ENCODE measurements at places on chromosomes 13 and 19. TPM values are rescaled to one million over a fixed set of nuclear protein-coding genes. Genes with fewer than 3 reads are reported as not detected.
A peak's percentile ranks its signal among the peaks of the same experiment; 100 is the strongest.

DNA sequence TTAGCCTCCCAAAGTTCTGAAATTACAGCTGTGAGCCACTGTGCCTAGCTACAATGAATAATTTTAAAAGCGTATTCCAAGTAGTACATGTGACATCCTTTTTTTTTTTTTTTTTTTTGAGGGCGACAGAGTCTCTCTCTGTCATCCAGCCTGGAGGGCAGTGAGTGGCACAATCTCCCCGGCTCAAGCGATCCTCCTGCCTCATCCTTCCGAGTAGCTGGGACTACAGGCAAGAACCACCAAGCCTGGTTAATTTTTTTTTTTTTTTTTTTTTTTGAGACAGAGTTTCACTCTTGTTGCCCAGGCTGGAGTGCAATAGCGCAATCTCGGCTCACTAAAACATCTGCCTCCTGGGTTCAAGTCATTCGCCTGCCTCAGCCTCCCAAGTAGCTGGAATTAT lies 3.8 kb upstream of the PRR12 start:
- no peak for DNase-seq
- peaks cover 18% of the 10 kb centered on the region for H3K4me1 ChIP-seq
- no peak overlapping the region for H3K4me3 ChIP-seq
- no peaks in the 10 kb centered on the region for H3K27me3 ChIP-seq

DNA sequence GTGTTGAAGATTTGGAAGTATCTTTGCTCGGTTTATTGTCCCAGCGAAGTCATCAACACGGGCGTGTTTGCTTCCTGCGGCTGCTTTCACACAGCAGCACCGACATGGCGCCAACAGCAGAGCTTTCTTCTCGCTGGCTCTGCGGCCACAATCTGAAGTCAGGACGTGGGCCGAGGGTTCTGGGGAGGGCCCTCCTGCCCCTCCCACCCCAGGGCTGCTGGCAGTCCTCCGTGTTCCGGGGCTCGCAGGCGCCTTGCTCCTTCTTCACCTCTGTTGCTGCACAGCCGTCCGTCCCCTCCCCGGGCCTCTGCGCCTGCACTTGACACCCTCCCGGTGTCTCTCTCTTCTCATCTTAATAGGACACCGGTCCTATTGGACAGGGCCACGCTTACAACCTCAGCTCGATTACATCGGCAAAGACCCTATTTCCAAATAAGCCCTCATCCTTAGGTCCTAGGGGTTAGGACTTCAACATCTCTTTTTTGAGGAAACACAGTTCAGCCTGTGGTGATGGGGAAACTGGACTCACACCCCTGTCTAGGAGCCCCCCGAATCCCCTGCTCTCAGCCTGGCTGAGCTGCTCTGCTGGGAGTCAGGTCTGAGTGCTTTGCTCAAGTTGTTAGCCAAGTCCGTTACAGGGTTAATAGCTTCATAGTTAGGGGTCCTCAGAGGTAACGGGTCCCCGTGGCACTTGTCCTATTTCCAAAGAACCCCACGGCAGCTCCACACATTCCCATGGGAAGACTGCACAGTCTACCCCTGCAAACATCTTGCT lies 2.7 kb upstream of the TEX29 start:
- H3K4me3 ChIP-seq: no peak overlapping the region
- H3K4me1 ChIP-seq: no peaks in the 10 kb centered on the region

ZNF701 gene
- total RNA-seq: 18.4 TPM

- DNase-seq: no peak
- H3K27ac ChIP-seq: no peak overlapping the region
- H3K4me1 ChIP-seq: peaks cover 44% of the 10 kb centered on the region
- peaks cover 27% of the 10 kb centered on the region for H3K36me3 ChIP-seq
Measured at GRCh38 chr19:5089283-5089682, 120.4 kb downstream of the KDM4B start.

DNA sequence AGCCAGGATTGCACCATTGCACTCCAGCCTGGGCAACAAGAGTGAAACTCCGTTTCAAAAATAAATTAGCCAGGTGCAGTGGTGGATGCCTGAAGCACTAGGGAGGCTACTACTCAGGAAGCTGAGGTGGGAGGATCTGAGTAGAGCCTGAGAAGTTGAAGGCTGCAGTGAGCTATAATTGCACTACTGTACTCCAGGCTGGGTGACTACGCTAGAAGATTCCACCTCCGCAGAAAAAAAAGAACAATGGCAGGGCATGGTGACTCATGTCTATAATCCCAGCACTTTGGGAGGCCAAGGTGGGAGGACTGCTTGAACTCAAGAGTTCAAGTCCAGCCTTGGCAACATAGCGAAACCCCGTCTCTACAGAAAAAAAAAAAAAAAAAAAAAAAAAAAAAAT lies 20.5 kb downstream of the HAUS8 start:
- H3K27me3 ChIP-seq: no peaks in the 10 kb centered on the region
- H3K4me1 ChIP-seq: no peaks in the 10 kb centered on the region

- no peaks in the 10 kb centered on the region for H3K4me1 ChIP-seq
- no peak for DNase-seq
- H3K36me3 ChIP-seq: no peaks in the 10 kb centered on the region
- no peak overlapping the region for H3K4me3 ChIP-seq
- no peaks in the 10 kb centered on the region for H3K27me3 ChIP-seq
- no peak overlapping the region for H3K27ac ChIP-seq
Measured at GRCh38 chr13:62246581-62246980, 830.9 kb upstream of the PCDH20 start.

DNA sequence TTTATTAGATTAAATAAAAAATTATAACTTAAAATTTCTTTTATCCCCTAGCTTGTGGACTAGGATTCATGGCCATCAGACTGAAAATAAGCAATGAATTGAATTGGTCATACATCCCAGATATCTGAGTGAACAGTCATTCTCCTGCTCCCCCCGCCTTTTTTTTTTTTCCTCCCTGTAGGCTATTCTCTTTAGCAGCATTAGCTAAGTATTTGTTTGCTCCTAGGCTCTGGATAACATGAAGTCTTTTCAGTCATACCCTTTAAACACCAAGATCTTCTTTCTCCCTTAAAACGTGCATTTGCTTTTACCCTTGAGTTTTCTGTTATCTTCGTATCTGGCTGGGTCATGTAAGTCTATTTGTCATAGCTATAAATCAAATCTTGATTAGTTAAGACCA lies 866.7 kb upstream of the SPRY2 start:
- no peaks in the 10 kb centered on the region for H3K4me1 ChIP-seq
- H3K4me3 ChIP-seq: no peak overlapping the region
- no peak overlapping the region for H3K27ac ChIP-seq
- no peaks in the 10 kb centered on the region for H3K27me3 ChIP-seq
- no peaks in the 10 kb centered on the region for H3K36me3 ChIP-seq

GRCh38 chr13:26246154-26246553 lies 7.8 kb upstream of the CDK8 start:
- peaks cover 4% of the 10 kb centered on the region for H3K27me3 ChIP-seq
- no peaks in the 10 kb centered on the region for H3K36me3 ChIP-seq
- no peak overlapping the region for H3K4me3 ChIP-seq
- no peak overlapping the region for H3K27ac ChIP-seq

KCNN1 gene
- total RNA-seq: 0.38 TPM

ZNF610 gene
- total RNA-seq: 5.1 TPM

DNA sequence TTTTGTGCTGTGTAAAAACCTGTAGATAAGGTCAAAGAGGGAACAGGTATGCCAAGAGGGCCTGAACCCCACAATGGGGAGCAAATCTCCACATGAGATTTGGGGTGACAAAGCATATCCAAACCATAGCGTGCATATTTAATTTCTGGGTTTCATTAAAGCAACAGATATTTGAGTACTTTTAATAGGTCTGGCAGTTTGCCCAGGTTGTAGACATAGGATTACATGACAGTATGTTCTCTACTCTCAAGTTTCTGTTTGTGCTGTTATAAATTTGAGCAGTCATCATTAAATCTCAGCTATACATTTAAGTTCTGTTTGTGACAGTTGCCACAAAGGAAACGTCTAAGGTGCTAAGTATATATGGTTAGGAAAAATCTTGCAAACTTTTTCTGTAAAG lies 236.4 kb downstream of the ATP8A2 start:
- H3K27me3 ChIP-seq: peaks cover 22% of the 10 kb centered on the region
- DNase-seq: no peak
- no peak overlapping the region for H3K27ac ChIP-seq
- H3K4me1 ChIP-seq: no peaks in the 10 kb centered on the region

RASIP1 gene
- total RNA-seq: 13.9 TPM

DNA sequence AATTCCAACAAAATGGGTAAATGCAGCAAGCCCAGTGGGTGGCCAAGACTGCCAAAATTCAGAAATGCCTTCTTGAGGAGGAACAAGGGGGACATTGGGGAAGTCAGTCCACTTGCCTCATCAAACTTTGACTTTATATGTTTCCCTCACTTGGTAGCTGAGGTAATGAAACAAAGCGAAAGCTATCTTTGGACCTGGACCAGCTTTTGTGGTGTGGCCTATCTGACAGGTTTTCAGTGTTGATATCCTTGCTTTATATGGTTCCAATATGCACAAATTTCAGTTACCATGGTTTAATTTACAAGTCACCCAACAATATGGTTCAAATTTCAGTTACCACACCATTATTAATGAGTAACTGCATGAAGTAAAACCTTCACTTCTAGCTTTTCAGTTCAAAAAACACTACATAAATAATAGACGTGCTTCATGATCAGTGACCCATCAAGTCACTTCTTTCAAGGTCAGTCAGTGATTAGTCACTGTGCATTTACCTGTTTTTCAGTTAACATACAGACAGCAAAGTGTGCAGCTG lies 17.7 kb upstream of the POU4F1 start:
- no peak overlapping the region for H3K4me3 ChIP-seq
- H3K4me1 ChIP-seq: no peaks in the 10 kb centered on the region
- no peak for DNase-seq

DNA sequence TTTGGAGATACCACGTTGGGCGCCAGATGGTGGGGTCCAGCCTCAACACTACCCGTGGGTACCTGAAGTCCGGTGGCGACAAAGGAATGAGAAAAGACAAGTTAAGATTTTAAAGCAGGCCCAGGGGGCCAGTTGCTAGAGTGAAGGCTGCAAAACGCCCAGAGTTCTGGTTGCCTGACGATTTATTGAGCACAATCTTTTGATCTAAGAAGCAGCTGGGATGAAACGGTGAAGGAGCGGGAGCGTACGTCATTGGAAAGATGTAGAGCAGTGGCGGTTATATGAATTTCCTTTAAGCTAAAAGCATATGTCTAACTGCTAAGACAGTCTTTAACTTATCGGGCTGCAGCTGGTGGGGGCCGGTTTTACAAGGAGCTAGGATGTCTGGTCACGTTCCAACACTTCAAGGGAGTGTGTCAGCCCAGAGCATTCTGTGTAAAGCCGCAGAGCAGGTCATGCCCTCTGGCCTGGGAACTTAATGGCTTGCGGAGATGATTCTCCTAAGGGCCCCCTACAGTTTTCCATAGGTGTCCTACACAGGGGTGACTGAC lies 28.9 kb upstream of the EVI5L start:
- no peak overlapping the region for H3K27ac ChIP-seq
- DNase-seq: no peak
- H3K4me1 ChIP-seq: peaks cover 5% of the 10 kb centered on the region
- no peak overlapping the region for H3K4me3 ChIP-seq

BLOC1S3 gene
- total RNA-seq: 3.5 TPM

- no peaks in the 10 kb centered on the region for H3K27me3 ChIP-seq
- peaks cover 18% of the 10 kb centered on the region for H3K36me3 ChIP-seq
- no peak for DNase-seq
- H3K27ac ChIP-seq: peak overlapping the region; percentile 76
- peak overlapping the region; percentile 69 for H3K4me3 ChIP-seq
Measured at GRCh38 chr19:44260695-44261446, 1.2 kb downstream of the ZNF233 start.

DNA sequence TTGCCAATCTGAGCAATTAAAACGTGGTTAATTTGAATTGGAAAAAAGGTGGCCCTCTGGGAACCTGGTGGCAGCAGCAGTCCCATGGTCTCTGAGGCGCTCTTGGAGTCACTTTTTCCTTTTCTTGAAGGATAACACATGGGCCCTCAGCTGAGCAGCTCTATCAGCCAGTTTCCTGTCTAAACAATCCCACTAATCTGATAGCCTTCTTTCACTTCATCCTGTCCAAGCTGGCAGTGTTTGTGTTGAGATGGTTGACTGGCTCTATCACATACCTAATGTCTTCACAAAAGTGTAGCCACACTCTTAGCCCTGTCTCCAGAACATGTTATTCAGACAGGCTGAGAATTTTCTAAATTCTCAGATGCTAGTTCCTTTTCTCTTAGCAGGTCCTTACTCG lies 10.7 kb downstream of the MZT1 start:
- H3K27me3 ChIP-seq: no peaks in the 10 kb centered on the region
- no peak overlapping the region for H3K27ac ChIP-seq
- H3K4me3 ChIP-seq: no peak overlapping the region
- no peaks in the 10 kb centered on the region for H3K4me1 ChIP-seq

- no peak overlapping the region for H3K4me3 ChIP-seq
- H3K27ac ChIP-seq: no peak overlapping the region
- H3K27me3 ChIP-seq: no peaks in the 10 kb centered on the region
- DNase-seq: no peak
- no peaks in the 10 kb centered on the region for H3K36me3 ChIP-seq
Measured at GRCh38 chr13:60152114-60152513, 11.6 kb downstream of the DIAPH3 start.

TSHZ3 gene
- 2.9 TPM for total RNA-seq

DNA sequence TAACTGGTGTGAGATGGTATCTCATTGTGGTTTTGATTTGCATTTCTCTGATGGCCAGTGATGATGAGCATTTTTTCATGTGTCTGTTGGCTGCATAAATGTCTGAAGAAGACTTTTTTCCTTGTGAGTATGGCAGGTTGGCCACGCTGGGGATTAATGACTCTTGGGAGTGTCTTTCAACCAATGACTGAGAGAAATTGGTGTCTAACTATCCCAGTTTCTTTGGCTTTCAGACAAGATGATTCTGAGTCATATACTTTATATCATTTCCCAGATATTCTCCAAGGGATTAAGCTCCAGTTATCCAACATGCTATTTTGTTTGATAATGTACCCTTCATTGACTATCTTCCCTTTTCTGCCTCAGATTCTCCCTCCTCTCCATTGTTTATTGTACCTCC lies 35.5 kb upstream of the CSNK1A1L start:
- H3K36me3 ChIP-seq: no peaks in the 10 kb centered on the region
- no peak overlapping the region for H3K27ac ChIP-seq
- H3K4me1 ChIP-seq: no peaks in the 10 kb centered on the region
- no peak overlapping the region for H3K4me3 ChIP-seq
- no peaks in the 10 kb centered on the region for H3K27me3 ChIP-seq
- DNase-seq: no peak

DNA sequence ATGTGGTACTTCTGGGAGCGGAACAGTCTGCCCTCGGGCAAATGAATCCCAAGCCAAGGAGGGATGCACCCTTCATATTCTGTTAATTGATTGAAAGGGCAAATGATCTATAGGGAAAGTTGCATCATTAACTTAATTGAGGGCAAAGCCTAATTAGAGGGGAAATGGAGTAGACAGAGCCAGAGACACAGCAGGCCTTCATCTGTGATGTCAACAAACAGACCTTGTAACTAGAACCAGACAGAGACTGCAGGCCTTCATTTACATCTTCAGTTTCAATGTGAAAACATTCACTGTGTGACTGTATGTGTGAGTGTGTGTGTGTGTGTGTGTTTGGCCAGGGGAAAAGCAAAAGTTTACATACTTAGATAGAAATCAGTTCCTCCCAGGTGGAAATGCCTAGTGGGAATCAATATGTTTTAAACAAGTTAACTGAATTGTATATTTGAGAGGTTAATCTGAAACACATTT lies 126.4 kb downstream of the SPRY2 start:
- H3K4me1 ChIP-seq: no peaks in the 10 kb centered on the region
- DNase-seq: no peak
- no peak overlapping the region for H3K4me3 ChIP-seq
- no peaks in the 10 kb centered on the region for H3K27me3 ChIP-seq
